ENCODE measurements at places on chromosomes 2 and 18.

- no peak for DNase-seq
These were observed 8.8 kb upstream of the EVA1A start for GRCh38 chr2:75569546-75569945.

- DNase-seq = no peak
These were observed 281.2 kb upstream of the PARD3B start for GRCh38 chr2:204264085-204264553.

- no peak for DNase-seq
These were observed 47.4 kb upstream of the RAPH1 start for GRCh38 chr2:203582468-203582867.

DNA sequence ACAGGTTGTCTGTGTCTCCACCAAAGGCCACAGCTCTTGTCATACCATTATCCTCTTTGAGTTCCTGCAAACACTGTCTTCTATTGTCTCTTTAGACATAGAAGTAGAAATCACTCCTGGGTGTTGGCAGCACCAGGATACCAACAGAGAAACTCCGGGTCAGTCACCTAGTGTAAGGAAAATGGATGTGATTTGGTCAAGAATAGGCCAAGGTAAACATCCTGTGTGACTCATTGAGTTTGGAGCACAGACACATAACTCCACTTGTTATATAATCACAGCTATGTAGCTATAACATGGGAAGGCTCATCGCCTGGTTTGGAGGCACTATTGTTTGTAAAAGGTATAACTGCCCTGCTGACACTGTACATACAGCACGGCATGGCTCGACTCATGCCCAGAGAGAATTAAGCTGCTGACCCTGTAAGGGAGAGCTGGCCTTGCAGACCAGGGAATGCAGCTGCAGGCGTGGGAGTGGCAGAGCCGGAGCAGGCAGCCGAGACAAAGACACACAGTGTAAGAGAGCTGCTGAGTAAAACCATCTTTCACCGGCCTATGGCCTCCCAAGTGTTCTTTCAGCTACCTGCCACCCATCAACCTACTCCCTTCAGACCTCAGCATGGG lies 3.4 kb upstream of the TXNL1 start:
- DNase-seq = no peak

- DNase-seq = no peak
These were observed 68.1 kb downstream of the DNAJC10 start for GRCh38 chr2:182784058-182784706.

DNA sequence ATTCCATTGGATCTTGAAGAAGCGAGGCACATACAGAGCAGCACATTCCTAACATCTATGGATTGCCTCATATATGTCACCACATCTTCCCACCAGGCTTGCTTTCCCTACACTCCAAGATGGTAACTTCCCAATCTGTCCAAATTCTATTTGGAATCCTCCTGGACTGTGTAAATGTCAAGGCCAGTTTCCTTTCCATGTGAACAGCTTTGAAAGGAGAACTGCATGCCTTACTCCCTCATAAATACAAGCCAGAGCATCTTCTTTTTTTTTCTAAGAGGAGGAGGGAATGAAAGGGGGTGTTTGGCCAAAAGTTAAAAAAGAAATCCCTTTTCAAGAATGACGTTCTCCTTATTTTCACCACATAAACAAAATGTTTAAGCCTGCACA lies 103.8 kb upstream of the OSR1 start:
- no peak for DNase-seq

- no peak for DNase-seq
These were observed 12.3 kb upstream of the AGXT start for GRCh38 chr2:240856151-240856980.

GRCh38 chr2:213101692-213102460 lies 49.5 kb downstream of the IKZF2 start:
- no peak for DNase-seq

- peak; percentile 40 for DNase-seq
These were observed 60.4 kb downstream of the FAM161A start for GRCh38 chr2:61793389-61793836.

DNA sequence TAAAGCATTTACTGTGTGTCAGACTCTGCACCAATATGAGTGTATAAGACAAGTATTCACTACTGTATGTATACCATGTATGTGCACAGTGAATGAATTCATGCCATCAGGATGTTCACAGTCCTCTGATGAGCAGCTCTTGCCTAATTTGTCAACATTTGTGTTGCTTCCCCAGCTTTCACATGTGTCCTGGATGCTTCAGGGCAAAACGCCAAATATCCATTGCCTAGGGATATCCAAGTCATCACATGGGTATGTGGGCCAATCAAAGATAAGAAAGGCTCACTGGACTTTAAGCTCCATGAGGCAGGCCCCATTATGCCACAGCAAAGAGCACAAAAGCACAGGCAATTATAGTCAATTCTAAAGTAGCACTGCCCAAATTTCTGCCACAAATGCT lies 134.2 kb upstream of the CHAC2 start:
- no peak for DNase-seq

DNA sequence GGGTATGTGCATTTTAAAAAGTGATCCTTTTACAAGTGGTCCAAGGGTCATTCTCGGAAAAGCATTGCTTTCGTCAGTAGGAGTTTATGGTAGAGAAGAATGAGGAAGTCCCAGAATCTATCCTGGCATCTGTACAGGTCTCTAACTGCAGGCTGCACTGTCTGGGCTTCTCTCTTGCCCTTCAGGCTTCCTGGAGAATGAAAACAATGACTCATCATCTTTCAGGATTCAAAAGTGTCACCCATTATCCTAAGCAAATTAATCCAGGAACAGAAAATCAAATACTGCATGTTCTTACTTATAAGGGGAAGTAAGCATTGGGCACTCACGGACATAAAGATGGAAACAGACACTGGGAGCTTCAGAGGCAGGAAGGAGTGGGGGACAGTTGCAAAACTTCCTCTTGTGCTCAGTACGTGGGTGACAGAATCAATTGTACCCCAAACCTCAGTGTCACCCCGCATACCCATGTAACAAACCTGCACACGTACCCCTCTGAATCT lies 60.2 kb upstream of the TXNDC2 start:
- DNase-seq = no peak

All from T-helper 17 cell (primary cell).